ENCODE measurements at places on chromosomes 1 and 21.

DNA sequence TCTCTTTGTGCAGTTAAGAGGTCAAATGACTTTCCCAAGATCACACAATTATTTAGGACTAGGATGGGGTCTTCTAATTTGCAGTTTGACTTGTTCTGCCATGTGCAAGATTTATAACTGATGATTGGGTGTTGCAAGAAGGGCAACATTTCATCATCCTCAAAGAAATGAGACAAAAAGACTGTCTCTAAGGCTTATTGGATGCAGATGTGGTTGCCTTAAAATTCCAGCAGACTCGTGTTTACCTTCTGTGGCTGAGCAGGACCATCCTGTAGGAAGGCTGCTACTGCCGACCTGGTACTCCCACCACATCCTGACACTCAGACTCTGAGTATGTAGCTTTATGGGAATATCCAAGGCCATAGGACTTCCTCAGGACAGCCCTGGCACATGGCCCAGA, 99.9 kb upstream of the SGIP1 start:
- no peak for DNase-seq

DNA sequence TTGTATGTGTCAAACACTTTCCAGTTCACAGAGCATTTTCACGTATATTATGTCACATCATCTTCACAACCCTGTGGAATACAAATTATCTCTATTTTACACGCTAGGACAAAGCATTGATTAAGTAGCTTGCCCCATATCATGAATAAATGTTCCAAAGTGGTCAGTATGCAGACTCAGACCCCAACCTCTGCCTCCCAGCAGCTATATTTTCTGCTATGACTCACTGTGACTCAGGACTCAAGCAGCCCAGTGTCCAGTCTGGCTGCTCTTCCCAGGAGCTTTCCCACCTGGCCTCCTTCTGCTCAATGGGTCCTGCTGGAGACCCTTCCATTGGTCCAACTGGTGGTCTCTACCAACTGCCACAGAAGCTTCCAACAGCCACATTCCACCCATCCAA, 56.0 kb upstream of the RAP1A start:
- DNase-seq, result no peak

DNA sequence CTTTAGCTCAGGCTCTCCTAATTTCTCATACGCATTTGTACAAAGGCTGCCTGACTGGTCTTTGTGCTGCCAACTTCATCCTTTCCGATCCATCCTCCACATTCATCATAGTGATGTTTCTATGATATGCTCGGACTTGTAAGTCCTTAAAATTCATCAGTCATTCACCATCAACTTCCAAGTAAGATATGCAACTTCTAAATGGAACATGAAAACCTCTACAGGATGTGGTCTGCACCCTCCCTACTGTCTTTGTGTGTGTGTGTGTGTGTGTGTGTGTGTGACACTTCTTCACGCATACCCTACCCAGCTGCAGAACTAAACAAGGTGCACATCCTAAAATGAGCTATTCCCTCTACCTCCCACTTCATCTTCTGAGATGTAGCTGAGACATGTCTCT, 397.9 kb upstream of the NR5A2 start:
- DNase-seq, result no peak

DNA sequence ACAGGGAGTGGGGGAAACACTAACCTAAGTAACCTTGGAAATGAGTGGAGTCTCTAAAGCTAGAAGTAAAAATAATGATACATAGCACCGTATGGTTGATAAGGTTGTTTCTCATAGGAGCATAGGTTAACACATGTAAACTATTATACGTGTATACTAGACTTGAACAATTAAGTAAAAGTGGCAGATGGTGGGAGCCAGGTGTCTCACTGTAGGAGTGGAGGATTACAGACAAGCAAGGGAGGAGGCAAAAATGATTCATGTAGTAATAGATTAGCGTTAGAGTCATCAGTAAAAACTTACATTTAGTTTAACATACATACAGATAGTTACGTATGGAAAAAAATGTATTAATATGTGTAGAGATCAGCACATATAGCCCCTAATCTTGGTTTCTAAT, 138.4 kb upstream of the DSCAM start:
- no peak for DNase-seq

GRCh38 chr1:229030630-229031029, 240.3 kb upstream of the RAB4A start:
- no peak for DNase-seq

DNA sequence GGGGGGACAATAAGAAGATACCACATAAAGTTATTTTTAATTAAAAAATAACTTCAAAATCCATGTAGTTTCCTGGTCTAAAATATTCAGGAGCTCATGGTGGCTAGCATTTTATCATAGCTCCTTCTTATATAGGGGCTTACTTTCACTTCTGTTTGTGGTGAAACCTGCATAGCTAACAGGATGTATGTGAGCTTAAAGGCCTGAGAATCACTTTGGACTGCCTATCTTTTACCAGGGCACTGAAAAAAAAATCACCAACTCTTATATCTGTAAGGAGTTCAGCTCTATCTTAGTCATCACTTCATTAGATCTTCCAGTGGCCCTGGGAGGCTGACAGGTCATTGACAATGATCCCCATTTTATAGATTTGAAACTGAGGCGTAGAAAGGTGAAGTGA, 21.3 kb downstream of the UROD start:
- DNase-seq, result no peak

DNA sequence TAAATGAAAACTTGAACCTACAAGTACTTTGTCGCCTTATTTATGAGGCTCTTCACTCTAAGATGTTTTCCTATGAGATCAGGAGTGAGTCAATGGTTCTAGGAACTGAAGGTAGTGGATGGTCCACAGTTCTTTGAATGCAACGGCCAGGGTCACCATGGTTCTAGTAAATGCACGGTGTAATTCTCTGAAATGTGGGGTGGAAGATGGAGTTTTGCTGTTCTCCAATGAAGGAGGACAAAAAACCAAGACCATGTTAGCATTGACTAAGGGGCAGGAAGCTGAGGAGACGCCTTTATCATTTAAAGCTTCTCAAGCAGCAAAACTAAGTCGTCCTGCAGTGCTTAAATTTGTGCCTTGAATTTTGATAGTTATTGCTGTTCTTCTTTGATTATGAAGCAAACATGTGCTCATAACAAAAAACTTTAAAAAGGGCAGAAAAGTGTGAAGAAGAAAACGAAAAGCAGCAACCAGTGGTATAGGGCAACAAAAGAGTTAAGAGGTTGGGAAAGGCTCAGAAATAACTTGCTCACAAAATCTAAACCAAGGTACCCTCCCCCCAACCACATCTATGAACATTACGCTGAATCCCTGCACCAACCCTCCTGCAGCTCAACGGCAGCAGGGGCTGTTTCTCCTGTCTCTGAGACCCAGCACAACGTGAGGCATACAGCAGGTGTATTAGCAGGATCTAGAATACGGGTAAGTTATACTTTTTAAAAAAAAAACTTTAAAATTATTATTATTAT, 85.0 kb downstream of the MRPL37 start:
- DNase-seq, result no peak

GRCh38 chr1:110605901-110606656, at the start of gene KCNA2:
KCNA2 (minus strand) TSS chr1:110606358; CDS start chr1:110604782, 1,576 bp downstream.
- no peak for DNase-seq

DNA sequence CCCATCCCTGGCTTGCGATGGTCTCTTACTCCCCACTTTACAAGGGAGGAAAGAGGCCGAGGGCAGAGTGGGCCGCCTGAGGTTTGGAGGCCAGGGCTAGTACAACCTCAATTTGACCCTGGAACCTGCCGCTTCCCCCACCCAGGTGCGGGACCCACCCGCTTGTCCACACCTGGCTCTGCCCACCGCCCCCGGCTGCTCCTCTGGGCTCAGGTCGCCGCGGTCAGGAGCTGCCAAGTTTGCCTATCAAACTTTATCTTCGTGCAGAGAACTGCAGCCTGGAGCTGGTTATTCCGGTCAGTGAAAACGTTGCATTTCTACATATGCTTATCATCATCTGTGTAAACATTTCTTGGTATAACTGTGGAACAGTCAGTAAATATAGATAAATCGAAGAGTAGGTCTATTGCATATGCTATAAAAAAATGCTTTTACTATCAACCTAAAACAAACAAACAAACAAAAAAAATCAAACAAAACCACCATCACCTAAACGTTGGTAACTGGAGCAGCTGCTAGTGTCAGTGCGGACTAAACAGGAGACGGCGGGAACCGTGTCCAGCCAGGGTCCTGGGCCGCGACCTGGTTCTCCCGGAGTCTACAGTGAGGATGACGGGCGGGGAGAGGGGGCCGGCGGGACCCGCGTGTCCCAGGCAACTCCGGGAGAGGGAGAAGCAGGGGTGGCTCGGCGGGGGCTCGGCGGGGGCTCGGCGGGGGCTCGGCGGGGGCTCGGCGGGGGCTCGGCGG, 906 bp upstream of the ADARB1 start:
- no peak for DNase-seq

- no peak for DNase-seq
These were observed 805 bp downstream of the CYB5R1 start for GRCh38 chr1:202966006-202966898.

- DNase-seq, result no peak
These were observed 36.5 kb downstream of the PUM1 start for GRCh38 chr1:31029026-31029425.

DNA sequence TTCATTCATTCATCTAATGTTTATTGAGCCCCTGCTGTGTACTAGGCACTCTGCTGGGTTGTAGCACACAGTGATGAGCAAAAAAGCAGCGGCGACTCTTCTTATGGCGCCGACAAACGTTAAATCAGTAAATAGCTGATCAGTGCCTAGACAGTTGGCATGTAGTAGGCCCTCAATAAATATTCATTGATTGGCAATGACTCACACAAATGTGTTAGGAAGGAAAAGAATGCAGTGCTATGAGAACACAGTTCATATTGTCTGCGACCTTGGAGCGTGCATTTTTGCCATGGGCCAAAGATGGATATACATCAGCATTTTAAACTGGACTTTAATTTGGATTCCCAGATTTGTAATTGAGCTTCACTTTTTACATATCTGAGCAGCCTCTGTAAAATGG, 52.0 kb downstream of the PRDM2 start:
- DNase-seq, result no peak

GRCh38 chr1:7019510-7019909, 234.3 kb downstream of the CAMTA1 start:
- no peak for DNase-seq
